Stimulated activated CD8-positive, alpha-beta memory T cell treated with anti-CD3 and anti-CD28 coated beads, Interleukin-4, amount 100 ng/mL, for 1 hour (primary cell): ENCODE measurements at places on chromosomes 1 and 21.

- no peak for DNase-seq
These were observed at the start of gene ADAM15 for GRCh38 chr1:155050560-155051341. Gene ADAM15 (plus strand): TSS chr1:155051316. CDS start chr1:155051387, 71 bp downstream.

GRCh38 chr1:162035241-162035640 is 11.6 kb upstream of the OLFML2B start:
- no peak for DNase-seq

GRCh38 chr1:230501849-230502248 is 75.7 kb upstream of the PGBD5 start:
- no peak for DNase-seq

- no peak for DNase-seq
These were observed 14.9 kb downstream of the UTP11 start for GRCh38 chr1:38027201-38028104.

- no peak for DNase-seq
These were observed 10.8 kb downstream of the ARID4B start for GRCh38 chr1:235317168-235317567.

GRCh38 chr1:184709418-184709817 is 45.2 kb downstream of the EDEM3 start:
- DNase-seq, result no peak

- no peak for DNase-seq
These were observed 78.6 kb downstream of the SLC25A24 start for GRCh38 chr1:108121358-108122143.

DNA sequence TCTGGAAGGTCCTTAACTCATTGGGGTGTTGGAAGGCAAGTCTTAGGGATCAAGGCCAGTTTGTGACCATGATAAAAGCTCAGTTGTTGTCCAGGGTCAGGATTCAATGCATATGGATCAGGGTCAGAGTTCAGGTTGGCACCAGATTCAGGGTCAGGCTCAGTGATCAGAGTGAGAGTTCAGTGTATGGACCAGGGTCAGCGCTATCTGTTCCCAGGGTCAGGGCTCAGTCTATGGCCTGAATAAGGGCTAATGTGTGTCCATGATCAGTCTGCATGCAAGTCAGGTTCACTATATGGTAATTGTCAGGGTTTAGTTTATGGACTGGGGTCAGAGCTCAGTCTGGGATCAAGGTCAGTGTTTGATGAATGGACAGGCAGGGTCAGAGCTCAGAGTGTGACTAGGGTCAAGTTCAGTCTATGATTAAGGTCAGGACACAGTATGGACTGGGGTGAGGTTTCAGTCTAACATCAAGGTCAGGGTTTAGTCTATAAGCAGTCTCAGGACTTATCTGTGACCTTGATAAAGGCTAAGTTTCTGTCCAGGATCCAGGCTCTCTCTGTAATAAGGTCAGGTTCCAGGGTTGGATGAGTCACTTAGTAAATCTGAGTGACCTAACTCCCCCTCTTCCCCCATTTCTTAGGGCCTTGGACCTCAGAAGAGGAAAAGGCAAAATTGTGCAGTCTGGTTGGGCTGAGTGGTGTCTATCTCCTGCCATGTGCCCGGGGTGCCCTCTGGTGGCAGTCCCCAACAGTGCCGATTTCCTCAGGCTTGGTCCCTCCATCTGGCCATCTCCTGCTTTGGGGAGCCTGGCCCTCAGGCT is 23.8 kb downstream of the KNCN start:
- DNase-seq, result peak; percentile 49

DNA sequence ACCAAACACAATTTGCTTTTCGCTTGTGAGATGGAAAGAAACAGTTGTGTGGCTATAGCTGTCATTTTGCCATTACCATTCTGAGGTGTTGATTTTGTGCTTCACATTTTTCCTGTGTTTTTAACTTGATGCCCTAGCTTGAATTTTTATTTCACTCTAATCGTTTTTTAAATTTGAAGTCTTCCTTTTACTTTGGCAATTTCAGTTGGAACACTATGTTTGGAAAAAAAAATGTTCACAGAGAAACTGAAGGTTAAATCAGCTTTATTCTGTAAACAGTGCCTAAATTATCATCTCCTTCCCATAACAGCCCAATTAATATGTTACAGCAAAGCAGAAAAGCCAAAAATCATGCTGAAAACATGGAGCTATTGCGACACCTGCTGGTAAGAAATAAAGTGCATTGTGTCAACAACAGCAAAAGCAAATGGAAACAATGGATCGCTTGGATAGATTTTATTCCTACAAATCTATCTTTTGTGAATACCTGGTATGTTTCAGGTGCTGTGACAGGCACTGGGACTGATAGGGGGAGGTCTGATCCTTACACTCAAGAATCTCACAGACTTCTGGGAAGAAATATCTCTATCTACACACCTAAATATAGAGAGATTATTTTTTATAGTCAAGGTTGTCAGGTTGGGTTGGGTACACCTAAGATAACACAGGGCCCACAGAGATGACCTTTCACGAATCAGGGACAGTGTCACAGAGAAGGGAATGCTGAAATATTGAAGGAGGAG is 16.2 kb upstream of the ERICH3 start:
- no peak for DNase-seq

- no peak for DNase-seq
These were observed 75.5 kb downstream of the LRRC8D start for GRCh38 chr1:89896105-89896942.

GRCh38 chr1:167136191-167136614 is 42.3 kb downstream of the STYXL2 start:
- no peak for DNase-seq

DNA sequence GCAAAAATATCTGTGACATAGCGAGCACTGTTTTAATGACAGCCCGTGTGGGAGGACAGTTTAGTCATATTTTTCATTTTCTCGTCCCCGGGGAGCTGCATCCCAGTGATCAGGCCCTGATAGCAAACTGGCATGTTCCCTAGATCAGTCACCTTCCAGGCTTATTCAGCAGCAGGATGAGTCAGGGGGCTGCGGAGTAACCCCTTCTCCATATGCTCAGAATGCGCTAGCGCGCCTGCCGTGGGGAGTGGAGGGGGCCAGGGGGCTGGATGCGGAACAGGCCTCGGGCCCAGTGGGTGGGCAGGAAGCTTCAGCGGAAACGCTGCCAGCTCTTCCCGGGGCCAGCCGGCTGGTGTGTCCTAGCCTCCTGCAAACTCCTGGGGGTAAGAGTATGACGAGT is 94.0 kb downstream of the KCND3 start:
- DNase-seq, result no peak

DNA sequence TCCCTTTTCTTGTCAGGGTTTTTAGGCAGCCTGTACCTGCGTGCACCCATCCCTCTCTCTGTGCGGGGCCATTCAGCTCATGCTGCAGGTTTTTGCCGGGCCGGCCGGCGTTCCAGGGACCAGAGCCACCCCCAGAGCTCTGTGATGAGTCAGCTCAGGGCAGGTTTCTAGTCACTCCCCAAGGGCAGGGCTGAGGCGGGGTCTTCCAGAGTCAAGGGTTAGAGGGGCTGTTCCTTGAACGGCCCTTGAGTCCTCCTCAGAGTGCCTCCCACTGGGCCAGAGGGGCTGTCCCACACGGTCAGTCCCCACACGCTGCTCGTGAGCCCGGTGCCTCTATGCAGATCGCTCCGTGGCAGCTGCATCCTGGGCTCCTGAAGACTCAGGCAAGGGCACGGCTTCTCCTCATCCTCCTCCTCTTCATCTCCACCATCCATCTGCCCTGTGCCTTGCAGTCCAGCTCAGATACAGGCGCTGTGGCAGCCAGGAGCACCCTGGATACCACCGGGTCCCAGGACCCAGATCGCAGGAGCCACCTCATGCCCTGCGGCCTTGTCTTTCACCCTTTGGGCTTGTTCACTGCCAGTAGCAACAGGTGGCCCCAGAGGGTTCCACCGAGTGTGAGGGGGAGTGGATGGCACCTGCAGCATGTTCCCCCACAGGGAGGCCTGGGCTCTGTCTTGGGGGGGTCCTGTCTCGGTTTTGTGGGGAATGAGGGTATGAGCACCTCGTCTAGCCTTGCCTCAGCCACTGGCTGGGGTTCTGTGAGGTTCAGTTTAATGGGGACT is 17.4 kb downstream of the SLX9 start:
- no peak for DNase-seq

DNA sequence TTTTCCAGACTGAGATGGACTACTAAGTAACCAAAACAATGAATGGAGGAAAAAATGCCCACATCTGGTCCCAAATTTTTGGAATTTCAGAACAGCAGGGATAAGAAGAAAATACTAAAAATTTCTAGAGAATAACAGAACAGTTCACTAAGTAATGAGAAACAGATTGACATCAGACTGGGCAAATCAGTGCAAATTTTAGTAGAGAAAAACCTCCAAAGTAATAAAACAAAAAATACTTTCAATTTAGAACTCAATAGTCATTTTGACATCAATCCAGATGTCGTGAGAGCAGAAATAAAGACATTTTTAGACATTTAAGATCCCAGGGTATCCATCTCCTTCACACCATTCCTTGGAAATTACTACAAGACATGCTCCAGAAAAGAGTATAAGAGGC is 39.3 kb downstream of the CRP start:
- DNase-seq, result no peak

GRCh38 chr1:176656257-176656995 is 193.5 kb downstream of the PAPPA2 start:
- no peak for DNase-seq

- DNase-seq, result no peak
These were observed 24.7 kb upstream of the LAMC2 start for GRCh38 chr1:183161391-183161790.
